Stimulated activated CD4-positive, alpha-beta T cell treated with anti-CD3 and anti-CD28 coated beads, TNF-alpha, amount 100 ng/mL, for 48 hours (primary cell): ENCODE measurements at places on chromosomes 11 and 22.

- DNase-seq, result no peak
Observed at GRCh38 chr11:66071381-66071801, 1.3 kb downstream of the PACS1 start.

GRCh38 chr11:118623269-118623655 lies 15.8 kb downstream of the PHLDB1 start:
- no peak for DNase-seq

DNA sequence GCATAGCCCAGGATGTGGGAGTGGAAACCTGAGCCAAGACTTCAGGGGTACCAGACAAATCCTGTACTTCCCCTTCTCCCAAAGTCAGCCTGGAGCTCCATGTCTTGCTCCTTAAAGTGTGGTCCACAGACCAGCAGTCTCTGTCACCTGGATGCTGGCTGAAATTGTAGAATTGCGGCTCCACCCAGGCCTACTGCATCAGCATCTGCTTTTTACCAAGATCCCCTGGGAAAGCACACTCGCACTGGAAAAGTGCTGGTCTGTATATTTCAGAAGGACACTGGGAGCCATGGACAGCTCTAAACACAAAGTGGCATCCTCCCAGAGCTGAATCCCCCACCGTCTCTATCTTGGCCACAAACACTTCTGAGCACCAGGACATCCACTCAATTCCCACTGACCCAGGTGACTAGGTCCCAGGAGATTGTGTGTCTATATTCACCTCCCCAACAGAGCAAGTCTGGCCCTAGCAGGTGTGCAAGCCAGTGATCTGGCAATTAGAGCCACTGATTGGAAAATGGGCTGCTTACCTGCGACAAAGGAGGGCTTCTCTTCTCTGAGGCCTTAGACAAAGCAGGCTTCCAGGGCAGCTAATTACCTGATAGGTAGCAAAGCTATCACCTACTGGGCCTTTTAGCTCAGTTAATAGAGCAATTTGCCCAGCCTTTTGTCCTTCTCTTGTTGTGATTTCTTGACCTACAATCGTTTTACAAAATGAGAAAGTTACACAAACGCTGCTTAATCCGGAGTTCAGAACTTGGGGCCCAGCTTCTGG lies 443.3 kb downstream of the MN1 start:
- DNase-seq, result no peak

GRCh38 chr22:32265882-32266767 lies 11.0 kb upstream of the SLC5A4 start:
- peak; percentile 64 for DNase-seq

DNA sequence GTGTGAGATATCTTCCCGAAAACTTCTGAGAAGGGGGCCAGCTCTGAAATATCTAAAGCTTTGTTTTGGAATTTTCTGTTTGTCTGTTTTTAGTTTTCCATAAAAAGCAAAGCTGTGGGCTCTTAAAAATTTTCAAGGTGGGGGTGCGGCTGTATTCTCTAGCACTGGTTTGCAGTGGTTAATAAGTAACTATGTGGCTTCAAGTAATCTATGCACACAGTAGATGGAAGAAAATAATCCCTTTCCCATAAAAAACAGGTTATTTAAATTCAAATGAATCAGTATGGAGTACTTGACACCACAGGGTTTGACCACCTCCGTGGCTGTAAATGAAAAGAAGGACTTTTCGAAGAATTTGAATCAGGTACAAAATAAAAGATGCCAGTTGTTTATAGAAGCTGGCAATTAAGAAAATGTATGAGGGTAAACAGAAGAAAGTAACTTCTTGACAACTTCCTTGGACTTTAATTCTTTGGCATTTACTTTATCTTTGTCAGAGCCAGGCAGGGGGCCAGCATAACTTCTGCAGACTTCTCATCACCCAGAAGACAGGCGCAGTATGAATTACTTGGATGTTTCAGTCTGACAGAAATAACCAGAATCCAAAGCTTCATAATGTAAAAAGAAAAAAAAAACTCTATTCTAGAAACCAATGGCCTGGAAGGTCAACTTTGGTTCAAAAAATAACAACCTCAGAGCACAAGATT lies 981.0 kb downstream of the DLG2 start:
- DNase-seq, result no peak

DNA sequence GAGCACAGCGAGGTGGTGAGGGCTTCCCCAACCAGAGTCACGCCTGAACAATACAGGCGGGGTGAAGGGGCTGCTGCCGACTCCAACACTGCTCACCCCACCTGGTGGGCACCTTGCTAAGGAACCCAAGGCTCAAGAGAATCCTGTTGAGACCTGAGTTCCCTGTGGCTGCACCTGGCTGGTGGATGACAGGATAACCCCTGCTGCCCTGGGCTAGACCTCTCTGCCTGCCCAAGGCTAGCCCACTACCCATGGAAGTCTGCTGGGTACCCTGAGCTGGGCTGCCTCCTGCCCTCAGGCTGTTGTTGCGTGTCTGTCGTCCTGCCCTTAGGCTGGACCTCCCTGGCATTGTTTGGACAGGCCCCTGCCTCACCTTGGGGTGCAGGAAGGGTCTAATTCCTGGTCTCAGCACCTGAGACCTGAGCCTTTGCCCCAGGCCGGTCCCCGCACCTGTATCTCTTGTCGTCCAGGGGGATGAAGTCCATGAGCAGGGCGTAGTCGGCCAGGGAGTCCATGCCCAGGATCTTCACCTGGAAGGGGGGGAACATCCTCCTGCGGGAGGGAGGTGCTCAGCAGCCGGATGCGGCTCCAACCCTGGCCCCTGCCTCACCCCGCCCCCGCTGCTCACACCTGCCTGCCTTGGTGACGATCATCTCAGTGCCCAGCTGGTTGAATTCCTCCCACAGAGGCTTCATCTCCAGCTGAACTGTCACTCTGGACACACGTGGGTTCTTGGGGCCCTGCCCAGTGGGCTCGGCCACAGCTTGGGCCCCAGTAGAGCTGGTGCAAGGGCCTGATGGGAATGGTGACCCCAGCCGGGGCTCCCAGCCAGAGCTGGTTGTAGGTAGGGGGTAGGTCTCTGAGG lies 4.9 kb upstream of the NUDT8 start:
- DNase-seq, result no peak

DNA sequence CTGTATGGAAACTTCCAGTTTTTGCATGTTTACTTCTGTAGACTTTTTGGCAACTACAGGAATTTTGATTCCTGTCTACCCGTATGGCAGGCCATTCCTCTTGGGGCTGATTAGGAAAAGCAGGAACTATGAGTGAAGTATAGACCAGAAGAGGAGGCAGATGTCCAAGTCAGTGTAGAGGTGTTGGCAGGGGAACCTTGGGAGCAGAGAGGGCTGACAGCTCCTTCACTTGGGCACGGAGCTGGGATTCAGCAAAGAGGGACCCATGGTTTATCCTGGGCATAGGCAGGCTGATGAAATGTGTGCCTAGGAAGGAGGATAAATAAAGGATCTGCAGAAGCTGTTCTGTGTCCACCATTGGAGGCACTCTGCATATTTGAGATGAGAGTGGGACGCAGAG lies 33.1 kb downstream of the TREH start:
- DNase-seq, result no peak

DNA sequence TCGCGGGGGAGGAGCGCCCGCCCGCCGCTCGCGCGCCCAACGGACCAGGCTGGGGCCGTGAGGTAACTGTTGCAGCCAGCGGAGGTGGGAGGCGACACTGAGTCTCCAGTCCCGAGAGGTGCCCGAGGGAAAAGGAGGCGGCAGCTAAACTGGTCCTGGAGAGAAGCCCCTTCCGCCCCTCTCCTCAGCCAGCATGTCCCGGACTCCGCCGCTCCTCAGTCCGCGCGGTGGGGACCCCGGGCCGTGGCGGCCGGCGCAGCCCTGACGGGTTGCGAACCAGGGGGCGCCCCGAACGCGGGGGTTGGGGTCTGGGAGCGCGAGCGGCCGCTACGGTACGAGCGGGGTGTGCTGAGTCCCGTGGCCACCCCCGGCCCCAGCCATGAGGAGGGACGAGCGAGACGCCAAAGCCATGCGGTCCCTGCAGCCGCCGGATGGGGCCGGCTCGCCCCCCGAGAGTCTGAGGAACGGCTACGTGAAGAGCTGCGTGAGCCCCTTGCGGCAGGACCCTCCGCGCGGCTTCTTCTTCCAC lies at the start of gene PDE3B:
Gene PDE3B (plus strand): TSS at position 108 of the 529 bp plus-strand sequence. CDS start 272 bp downstream, at position 380.
- DNase-seq, result peak; percentile 53

GRCh38 chr11:128741511-128741910 lies 47.6 kb downstream of the FLI1 start:
- DNase-seq, result no peak

GRCh38 chr11:8772571-8773519 lies 90.3 kb downstream of the RPL27A start:
- DNase-seq, result no peak

DNA sequence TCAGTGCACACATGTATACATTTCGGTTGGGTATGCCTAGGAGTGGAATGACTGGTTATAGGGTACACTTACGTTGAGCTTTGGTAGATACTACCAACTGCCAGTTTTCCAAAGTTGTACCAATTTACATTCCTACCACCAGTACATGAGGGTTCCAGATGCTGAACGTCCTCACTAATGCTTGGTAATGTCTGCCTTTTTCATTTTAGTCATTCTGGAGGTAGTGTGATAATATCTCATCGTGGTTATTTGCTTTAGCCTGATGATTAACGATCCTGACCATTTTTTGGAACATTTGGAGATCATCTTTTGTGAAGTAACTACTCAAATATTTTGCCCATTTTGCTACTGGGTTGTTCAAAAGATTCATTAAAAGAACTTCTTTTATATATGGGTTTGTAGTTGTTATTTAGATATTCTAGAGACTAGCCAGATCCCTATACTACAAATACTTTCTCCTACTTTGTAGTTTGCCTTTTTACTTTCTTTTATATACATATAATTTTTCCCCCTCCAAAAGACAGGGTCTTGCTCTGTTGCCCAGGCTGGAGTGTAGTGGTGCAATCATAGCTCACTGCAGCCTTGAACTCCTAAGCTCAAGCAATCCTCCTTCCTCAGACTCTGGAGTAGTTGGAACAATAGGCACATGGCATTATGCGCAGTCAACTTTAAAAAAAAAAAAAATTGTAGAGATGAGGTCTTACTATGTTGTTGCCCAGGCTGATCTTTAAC lies 62.1 kb downstream of the RBFOX2 start:
- DNase-seq, result no peak

GRCh38 chr11:123062892-123063825 lies 1.2 kb upstream of the HSPA8 start:
- DNase-seq, result no peak
